ENCODE measurements at places on chromosomes 2 and 18. TPM values are rescaled to one million over a fixed set of nuclear protein-coding genes. Genes with fewer than 3 reads are reported as not detected.

Gene CXCR1
- not detected for total RNA-seq

Gene KIAA2012
- not detected for total RNA-seq

GRCh38 chr2:148253685-148254084, 232.8 kb downstream of the MBD5 start:
- no peak overlapping the region for H3K4me3 ChIP-seq
- peaks cover 5% of the 10 kb centered on the region for H3K36me3 ChIP-seq
- no peak for DNase-seq
- H3K27ac ChIP-seq, result no peak overlapping the region
- no peaks in the 10 kb centered on the region for H3K27me3 ChIP-seq

DNA sequence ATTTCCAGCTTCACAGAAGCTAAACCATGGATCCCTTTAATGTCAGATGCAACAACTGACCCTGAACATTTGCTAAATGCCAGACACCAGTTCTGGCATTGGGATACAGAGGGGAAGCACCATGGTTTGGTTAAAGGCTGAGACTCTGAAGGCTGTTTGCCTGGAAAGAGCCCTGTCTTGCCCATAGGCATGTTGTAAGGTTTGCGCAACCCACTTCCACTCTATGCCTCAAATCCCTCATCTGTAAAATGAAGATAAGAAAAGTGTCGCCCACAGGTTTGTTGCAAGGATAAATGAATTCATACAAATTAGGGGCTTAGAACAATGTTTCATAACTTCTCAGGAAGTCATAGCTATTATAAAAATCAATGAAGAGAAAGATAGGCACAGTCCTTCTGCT, 380.9 kb upstream of the GYPC start:
- no peaks in the 10 kb centered on the region for H3K4me1 ChIP-seq
- no peaks in the 10 kb centered on the region for H3K27me3 ChIP-seq
- DNase-seq, result no peak
- H3K4me3 ChIP-seq, result no peak overlapping the region

GRCh38 chr18:30965237-30965636, 77.3 kb downstream of the DSC3 start:
- H3K4me1 ChIP-seq, result no peaks in the 10 kb centered on the region
- DNase-seq, result no peak
- no peak overlapping the region for H3K4me3 ChIP-seq
- no peaks in the 10 kb centered on the region for H3K36me3 ChIP-seq
- H3K27ac ChIP-seq, result no peak overlapping the region
- H3K27me3 ChIP-seq, result no peaks in the 10 kb centered on the region

DNA sequence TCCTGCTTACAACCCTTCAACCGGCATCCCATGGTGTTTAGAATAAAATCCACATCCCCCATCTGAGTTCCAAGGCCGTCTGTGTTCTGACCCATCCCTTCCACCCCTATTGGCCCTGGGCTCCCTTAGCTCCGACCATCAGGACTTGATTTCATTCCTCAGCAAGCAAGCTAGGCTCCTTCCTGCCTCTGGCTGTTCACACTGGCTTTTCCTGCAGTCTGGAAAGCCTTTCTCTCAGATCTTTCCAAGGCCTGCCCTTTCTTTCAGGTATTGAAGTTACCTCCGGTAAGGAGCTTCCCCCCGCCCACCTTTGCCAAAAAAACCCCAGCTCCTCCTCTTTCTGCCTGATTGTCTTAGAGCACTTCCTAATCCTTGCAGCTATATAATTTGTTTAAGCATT, 86.8 kb downstream of the CLIP4 start:
- no peak for DNase-seq
- no peaks in the 10 kb centered on the region for H3K36me3 ChIP-seq
- H3K27me3 ChIP-seq, result no peaks in the 10 kb centered on the region
- no peak overlapping the region for H3K27ac ChIP-seq
- H3K4me3 ChIP-seq, result no peak overlapping the region

DNA sequence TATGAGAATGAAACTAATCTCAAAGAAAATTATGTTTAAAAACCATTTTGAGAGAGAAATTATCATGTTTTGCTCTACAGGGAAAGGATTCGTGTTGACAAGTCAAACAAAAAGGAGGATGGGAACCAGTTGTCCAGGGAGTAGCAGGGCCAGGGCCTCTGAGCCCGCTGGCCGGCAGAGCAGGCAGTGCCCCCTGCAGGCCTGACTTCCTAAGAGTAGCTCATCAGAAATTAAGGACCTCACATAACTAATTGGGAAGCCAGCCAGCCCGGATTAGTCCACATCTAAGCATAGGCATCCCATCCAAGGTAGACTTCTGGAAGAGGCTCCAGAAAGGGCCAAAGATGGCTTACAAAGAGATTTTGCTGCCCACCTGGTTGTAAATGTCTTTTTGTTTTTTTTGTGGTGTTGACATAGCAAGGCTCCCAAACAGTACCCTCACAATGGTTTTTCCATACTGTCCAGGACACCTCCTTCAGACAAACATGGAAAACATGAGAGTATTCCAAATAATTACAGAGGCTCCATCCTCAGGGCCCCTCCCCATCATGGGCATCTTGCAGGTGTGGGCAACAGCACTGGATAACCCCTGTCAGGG, 241.2 kb upstream of the TANK start:
- no peaks in the 10 kb centered on the region for H3K27me3 ChIP-seq
- no peaks in the 10 kb centered on the region for H3K36me3 ChIP-seq
- no peak overlapping the region for H3K4me3 ChIP-seq
- no peak overlapping the region for H3K27ac ChIP-seq
- no peaks in the 10 kb centered on the region for H3K4me1 ChIP-seq
- peak; percentile 58 for DNase-seq

DNA sequence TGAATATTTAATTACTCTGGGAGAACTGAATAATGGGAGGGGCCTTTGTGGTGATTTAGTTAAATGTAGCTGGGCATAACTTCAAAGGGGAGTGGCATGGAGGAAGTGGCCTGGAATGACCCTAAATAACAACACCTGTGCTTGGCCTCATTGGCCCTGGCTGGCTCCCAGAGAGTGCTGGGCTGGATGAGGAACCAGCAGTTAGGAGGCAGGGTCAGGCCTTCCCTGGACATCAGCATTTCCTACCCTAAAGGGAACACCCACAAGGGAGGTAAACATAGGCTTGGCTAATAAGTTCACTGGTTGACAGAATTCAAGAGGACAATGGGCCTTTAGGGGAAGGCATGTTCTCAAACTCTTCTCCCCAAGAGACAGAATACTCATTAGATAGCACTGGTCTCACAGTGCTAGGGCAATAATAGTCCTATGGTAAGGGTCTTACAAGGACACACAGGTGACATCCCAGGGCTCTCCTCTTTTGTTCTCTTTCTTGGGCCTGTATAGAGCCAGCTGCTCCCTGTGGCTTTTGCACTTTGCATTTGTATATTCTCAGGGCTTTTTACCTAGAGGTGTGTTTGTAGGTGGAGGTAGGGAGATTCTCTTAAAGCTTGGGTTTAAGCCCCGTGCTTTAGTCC, 106.8 kb downstream of the ZNF519 start:
- H3K36me3 ChIP-seq, result no peaks in the 10 kb centered on the region
- no peak overlapping the region for H3K27ac ChIP-seq
- peak; percentile 9 for DNase-seq

GRCh38 chr2:98334439-98335078, 11.7 kb upstream of the CNGA3 start:
- H3K27ac ChIP-seq, result no peak overlapping the region
- no peak for DNase-seq
- peaks cover 2% of the 10 kb centered on the region for H3K27me3 ChIP-seq
- peaks cover 4% of the 10 kb centered on the region for H3K4me1 ChIP-seq

- no peaks in the 10 kb centered on the region for H3K27me3 ChIP-seq
- DNase-seq, result no peak
- no peak overlapping the region for H3K4me3 ChIP-seq
- H3K4me1 ChIP-seq, result peaks cover 9% of the 10 kb centered on the region
- H3K27ac ChIP-seq, result no peak overlapping the region
Measured at GRCh38 chr2:199581408-199581807, 123.7 kb upstream of the SATB2 start.

- H3K36me3 ChIP-seq, result no peaks in the 10 kb centered on the region
- DNase-seq, result no peak
- H3K4me1 ChIP-seq, result no peaks in the 10 kb centered on the region
- peak overlapping the region; percentile 61 for H3K4me3 ChIP-seq
- peaks cover 32% of the 10 kb centered on the region for H3K27me3 ChIP-seq
- H3K27ac ChIP-seq, result no peak overlapping the region
Measured at GRCh38 chr2:68318914-68319397, 793 bp downstream of the CNRIP1 start.

DNA sequence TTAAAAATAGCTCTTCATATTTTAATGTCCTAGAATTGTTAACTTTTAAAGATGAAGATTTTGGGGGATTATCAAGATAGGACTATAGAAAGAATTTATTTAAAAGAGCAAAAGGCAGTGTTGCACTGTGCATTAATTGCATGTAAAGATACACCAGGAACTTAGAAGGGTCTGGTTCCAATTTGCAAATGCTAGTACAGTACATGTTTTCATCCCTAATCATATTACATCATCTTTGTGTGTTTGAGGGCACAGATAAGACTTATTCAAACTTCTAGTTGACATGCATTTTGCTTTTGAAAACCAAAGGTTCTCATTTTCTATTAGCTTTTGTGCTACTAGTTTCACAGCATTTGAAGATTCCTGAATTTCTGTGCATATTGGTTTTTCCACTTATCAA, 231.7 kb upstream of the LYPD1 start:
- no peaks in the 10 kb centered on the region for H3K36me3 ChIP-seq
- H3K27ac ChIP-seq, result no peak overlapping the region

- no peaks in the 10 kb centered on the region for H3K36me3 ChIP-seq
- no peak for DNase-seq
- H3K4me3 ChIP-seq, result no peak overlapping the region
- no peaks in the 10 kb centered on the region for H3K27me3 ChIP-seq
- no peak overlapping the region for H3K27ac ChIP-seq
- no peaks in the 10 kb centered on the region for H3K4me1 ChIP-seq
Measured at GRCh38 chr18:57984490-57985115, 59.4 kb upstream of the NEDD4L start.

- H3K4me1 ChIP-seq, result peaks cover 7% of the 10 kb centered on the region
- H3K27me3 ChIP-seq, result peaks cover 8% of the 10 kb centered on the region
- no peak for DNase-seq
- no peak overlapping the region for H3K27ac ChIP-seq
Measured at GRCh38 chr2:64609227-64609941, 44.3 kb downstream of the SERTAD2 start.

DNA sequence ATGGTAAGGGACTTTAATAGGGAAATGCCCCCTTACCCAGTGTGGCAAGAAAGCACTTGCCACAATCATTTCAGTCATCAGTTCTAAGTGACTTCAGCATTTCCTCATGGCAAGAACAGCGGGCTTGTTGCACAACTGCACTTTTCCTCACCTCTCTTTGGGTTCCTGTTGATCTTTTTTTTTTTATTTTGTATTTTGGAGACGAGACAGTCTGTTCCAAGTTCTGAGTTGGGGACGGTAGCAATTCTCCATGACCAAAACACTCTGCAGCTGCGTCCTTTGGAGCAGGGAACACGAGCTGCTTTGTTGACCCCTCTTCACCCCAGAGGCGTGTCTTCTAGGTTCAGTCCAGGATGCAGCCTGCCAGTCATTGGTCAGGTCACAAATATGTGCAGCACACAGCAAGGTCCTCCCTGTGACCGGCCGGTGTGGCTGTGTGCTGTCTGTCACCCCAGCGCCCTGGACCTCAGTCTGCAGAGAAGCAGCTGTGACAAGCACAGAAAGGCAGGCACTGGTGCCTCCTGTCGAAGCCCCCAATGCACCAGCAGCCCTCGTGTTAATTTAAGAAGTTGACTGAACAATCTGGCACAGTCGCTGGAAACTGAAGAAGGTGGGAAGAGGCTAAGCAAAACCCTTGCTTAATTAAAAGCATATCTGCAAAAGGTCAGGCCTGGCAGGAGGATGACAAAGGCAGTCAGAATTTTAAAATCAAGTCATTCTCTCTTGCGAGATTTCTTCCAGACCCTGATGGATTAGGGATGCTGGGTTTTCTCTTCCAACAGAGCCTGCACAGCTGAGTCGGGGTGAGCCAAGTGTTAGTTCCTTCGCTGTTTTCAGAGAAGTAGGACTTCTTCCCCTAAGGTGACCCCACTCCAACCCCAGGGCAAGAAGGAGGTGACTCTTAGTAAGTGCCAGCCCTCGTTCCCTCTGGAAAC, 96.7 kb upstream of the COPS8 start:
- no peaks in the 10 kb centered on the region for H3K4me1 ChIP-seq
- no peaks in the 10 kb centered on the region for H3K27me3 ChIP-seq
- H3K36me3 ChIP-seq, result no peaks in the 10 kb centered on the region
- no peak for DNase-seq

DNA sequence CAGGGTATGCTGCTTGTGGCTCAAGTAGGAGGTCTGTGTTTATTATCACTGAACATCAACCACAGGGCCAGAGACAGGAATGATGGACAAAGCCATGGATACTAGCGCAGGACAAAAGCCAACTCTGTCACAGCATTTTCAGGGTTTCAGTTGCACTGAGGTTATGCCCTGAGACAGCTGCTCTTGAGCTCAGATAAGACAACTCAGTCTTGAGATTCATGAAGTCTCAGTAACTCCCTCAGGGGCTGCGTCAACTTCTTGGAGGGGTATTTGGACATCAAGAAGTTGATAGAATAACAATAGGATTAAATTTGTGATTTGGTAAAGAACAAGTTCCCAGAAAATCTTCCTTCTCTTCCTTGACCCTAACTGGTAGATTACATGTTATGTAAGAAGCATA, 287.0 kb upstream of the SLC14A2 start:
- H3K4me3 ChIP-seq, result no peak overlapping the region
- no peak for DNase-seq
- no peaks in the 10 kb centered on the region for H3K27me3 ChIP-seq
- no peak overlapping the region for H3K27ac ChIP-seq
- H3K36me3 ChIP-seq, result no peaks in the 10 kb centered on the region

DNA sequence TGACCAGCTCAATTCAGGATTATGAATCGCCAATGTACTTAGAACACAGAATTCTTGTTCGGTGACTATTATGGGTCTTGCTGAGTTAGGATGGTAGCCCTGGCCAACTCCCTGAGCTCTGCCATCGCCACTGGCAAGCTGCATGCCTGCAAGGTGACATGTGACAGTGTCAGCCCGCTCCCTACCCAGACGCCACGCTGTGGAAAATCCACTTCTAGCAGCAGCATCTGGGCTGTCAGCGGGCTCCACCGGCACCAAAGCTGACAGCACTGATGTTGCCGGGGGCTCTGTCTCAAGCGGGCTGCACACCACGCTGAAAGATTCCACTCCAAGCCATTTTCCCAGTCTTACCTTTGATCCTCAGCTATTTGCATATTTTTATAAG, 100.7 kb downstream of the MYT1L start:
- no peak overlapping the region for H3K4me3 ChIP-seq
- no peak overlapping the region for H3K27ac ChIP-seq
- no peaks in the 10 kb centered on the region for H3K4me1 ChIP-seq
- H3K27me3 ChIP-seq, result no peaks in the 10 kb centered on the region

GRCh38 chr2:90207454-90208058, 1516.1 kb downstream of the RPIA start:
- H3K4me1 ChIP-seq, result peaks cover 3% of the 10 kb centered on the region
- no peaks in the 10 kb centered on the region for H3K36me3 ChIP-seq
- no peak overlapping the region for H3K27ac ChIP-seq
- H3K4me3 ChIP-seq, result no peak overlapping the region
- DNase-seq, result no peak
- H3K27me3 ChIP-seq, result no peaks in the 10 kb centered on the region
